ENCODE measurements at places on chromosomes 7 and 10. TPM values are rescaled to one million over a fixed set of nuclear protein-coding genes. Genes with fewer than 3 reads are reported as not detected.
A peak's percentile ranks its signal among the peaks of the same experiment; 100 is the strongest.

DNA sequence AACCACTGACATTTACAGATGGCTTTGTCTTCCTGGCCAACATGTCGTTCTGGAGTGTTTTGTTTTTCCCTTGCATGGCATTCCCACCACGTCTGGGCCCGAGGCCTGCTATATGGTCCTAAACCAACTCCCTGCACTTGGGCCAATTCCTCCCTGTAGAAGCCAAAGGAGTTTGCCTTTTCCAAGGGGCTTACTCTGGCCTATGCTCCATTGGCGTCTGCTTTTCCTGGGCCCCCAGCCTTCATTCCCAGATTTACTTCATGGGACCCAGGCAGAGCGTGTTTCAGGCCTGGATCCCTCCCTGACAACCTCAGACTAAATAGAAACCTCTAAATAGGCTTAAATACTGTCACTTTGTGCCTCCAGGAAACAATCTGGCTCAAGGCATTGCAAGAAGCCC is 60.7 kb downstream of the MINDY4 start:
- no peak for DNase-seq

- DNase-seq: peak; percentile 56
Measured at GRCh38 chr10:62582101-62582705, 208.0 kb downstream of the ZNF365 start.

Gene KCNH2
- 1.7 TPM for total RNA-seq

DNA sequence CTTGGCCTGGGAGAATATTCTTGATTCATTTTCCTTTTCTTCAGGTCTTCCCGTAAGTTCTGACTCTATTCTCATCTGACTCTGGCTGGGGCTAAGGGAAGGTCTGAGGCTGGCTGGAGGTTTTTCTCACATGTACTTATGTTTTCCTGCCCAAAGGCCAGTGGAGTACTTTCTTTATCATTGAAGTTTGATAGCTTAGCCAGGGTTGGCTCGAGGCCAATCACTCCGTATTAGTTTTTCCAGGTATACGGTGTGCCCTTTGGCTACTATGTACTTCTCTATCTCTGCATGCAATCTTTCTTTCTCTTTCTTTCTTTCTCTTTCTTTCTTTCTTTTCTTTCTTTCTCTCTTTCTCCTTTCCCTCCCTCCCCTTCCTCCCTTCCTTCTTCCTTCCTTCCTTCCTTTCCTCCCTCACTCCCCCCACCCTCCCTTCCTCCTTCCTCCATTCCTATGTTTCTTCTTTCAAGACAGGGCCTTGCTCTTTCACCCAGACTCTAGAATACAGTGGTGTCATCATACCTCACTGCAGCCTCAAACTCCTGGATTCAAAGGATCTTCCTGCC is 26.8 kb upstream of the VKORC1L1 start:
- no peak for DNase-seq

GRCh38 chr10:22219308-22219707 is 1.5 kb upstream of the EBLN1 start:
- DNase-seq: peak; percentile 3

GRCh38 chr7:149457766-149458165 is 3.1 kb downstream of the ZNF777 start:
- DNase-seq: no peak
